Lower leg skin (tissue), 4 donors: ENCODE measurements at places on chromosomes 4 and X. TPM values are rescaled to one million over a fixed set of nuclear protein-coding genes. Genes with fewer than 3 reads are reported as not detected.

GRCh38 chr4:139641218-139641617 lies 24.4 kb upstream of the MGST2 start:
- DNase-seq: no peak

- DNase-seq: no peak
Measured at GRCh38 chr4:146112389-146112788, 63.1 kb upstream of the LSM6 start.

DNA sequence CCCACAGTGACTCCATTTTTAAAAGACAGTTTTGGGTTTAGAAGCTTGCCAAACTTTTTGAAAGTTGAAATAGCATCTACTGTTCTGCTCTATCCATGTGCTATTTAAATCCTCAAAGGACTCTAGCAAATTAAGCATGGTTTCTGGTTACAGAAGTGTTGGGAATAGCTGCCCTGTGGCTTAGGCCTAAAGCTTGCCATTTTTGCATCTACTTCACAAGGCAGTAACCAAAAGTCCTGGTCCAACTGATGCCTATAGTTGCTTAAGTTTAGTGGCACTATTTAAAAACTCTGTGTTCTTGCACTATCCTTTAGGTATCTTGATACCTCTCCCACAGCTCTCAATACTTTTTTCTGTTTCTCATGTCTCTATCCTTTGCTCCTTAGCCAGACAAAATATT lies 251.0 kb upstream of the GPC4 start:
- DNase-seq: no peak

DNA sequence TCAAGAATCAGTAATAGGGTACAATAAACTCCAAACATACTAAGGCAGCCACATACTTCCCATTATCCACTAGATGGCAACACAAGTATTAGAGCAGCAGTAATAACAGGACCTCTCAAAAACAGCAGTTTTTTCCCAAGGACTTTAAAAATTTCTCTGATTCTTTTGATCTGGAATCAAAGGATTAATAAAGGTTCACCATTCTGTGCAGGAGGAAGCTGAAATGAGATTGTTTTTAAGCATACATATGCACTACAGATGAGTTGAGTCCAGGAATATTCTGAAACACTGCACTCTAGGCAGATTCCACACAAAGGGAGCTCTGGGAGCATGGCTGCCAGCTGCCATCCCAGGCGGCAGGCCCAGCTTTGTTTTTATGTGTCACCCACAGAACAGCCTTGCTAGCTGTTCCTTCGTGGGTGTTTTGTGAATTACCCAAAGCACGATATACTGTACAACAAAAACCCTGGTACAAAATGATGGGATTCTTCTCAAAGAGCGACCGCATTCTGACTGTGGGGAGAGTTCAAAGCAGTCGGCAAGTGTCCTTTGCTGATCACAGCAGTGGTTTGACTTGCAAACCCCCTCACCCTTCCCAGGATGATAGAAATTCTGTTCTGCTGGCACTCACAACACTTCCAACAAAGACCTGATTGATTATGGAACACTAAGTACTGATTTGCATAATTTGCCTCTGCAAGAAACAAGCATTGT lies 61.0 kb downstream of the STX18 start:
- no peak for DNase-seq

GRCh38 chr4:88866862-88867550 lies 169.4 kb upstream of the NAP1L5 start:
- DNase-seq: no peak

GRCh38 chr4:5845035-5845905 lies 47.6 kb downstream of the CRMP1 start:
- DNase-seq: no peak

Gene DRP2
- total RNA-seq: 0.11 TPM

GRCh38 chrX:1453395-1453783 lies 680 bp upstream of the ASMTL start:
- DNase-seq: no peak

Gene IL2
- total RNA-seq: not detected

Gene ZNF630
- 3.5 TPM for total RNA-seq

DNA sequence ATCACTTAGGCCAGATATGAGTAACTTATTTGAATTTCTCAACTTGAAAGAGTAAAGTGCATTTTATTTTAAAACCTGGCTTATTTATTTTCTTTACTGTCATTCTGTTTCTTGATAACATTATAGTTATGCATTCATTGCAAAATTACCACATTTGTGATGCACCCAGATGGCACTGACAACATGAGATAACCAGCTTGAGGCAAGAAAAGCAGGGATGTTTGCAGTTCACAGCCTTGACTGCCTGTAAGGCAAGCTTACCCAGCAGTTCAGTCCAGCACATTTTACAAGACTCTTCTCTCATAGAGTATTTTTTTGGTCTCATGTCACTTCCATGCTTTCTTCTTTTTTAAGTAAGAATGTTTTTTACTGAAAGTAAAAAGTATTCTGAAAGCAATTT lies 25.3 kb upstream of the EPGN start:
- DNase-seq: no peak
